T-helper 2 cell treated with Interferon-gamma antibody and Interleukin-4, amounts not matched to agents 5 μg/mL and 100 μg/mL, for 36 hours (primary cell): ENCODE measurements at places on chromosomes 5 and 9.

DNA sequence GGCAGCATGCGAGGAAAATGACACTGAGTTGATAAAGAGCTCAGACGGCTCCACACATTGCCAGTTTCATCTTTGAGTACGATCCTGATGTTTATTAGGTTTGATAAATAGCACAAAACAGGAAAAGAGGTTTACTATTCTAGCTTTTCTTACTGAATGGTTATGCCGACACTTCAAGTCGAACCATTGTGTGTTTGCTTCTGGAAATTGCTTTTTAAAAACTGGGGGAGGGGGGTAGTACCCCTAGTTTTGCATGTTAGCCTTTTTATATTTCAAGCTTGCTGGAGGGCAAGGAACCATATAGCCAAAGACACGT, 5.2 kb downstream of the PTCH1 start:
- no peak for DNase-seq

DNA sequence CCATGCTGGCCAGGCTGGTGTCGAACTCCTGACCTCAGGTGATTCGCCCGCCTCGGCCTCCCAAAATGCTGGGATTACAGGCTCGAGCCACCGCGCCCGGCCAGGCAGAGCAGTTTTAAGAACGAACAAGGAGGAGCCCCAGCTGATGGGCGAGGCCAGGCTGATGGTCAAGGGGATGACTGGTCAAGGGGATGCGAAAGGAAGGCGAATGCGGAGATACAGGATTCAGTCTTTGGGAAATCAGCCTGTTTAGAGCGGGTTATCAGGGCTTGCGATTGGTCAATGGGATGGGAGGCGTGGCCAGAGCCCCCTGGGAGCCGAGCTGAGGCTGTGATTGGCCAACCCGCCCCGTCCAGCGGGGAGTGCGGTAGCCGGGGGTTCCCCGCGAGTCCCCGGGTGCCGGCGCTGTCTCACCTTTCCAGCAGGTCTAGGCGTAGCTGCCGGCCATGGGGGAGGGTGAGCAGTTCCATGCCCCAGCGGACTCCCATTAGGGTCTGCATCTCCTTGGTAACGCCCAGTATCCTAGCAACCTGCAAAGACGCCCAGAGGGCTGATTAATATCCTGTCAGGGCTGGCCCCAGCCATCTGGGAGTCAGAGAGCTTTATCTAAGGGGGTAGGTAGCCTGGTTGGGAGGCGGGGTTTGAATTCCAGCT, 7.5 kb upstream of the TOR2A start:
- DNase-seq: no peak

DNA sequence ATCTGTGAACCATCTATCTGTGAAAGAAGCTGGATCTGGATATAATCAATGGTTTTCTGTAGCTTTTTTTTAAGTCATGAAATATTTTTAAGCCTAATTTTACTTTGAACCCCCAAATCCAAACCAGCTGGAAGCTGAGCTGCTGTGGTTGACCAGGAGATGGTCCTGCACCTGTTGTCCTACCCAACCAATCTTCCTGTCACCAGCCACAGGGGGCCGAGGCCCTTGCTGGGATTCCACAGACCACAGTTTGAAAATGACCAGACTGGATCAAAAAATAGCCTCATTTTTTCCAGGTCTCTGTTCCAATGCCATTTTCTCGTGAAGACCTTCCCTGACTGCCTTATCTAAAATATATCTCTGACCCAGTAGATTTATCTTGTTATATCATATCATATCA, 200.6 kb downstream of the SGCD start:
- DNase-seq: no peak

DNA sequence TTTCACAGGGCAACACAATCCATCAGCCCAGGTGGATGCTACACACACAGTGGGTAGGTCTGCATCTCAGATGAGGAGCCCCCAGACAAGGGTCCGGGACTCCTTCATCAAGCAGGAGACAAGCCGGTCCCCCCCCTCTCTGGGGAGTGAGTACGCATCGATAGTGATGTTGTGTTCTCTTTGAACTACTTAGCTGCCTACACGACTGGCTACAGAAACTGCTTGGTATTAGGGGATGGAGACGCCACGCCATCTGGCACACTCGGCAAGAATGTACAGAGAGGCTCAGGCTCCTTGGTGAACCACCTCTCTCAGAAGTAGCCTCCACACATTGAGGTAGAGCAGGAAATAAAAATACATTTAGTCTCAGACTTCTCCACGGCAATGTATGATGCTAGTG, 179.8 kb downstream of the CNTNAP3 start:
- no peak for DNase-seq

- no peak for DNase-seq
These were observed 95.0 kb downstream of the OSTF1 start for GRCh38 chr9:75183306-75183705.

DNA sequence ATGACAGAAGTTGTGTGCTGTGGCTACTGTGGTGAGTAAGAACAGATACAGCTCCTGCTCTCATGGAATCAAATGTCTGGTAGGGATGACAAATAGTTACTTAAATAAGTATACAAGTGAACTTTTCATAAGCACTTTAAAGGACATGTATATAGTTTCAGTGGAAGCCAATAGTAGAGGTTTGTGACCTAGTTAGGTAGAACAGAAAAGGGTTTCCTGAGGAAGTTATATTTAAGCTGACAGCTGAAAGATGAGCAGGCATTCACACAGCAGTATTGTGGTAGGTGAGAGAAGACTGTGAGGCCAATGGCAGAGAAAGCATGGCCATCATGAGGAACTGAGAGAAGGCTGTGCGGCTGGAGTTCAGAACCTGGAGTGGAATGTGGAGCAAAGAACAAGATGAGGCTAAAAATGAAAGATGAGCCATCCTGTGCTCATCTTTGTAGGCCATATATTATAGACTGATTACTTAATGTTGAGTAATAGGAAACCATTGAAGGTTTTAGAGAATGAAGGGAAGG, 15.4 kb downstream of the FAM174A start:
- no peak for DNase-seq

GRCh38 chr9:25377039-25377438, 301.2 kb downstream of the TUSC1 start:
- no peak for DNase-seq

DNA sequence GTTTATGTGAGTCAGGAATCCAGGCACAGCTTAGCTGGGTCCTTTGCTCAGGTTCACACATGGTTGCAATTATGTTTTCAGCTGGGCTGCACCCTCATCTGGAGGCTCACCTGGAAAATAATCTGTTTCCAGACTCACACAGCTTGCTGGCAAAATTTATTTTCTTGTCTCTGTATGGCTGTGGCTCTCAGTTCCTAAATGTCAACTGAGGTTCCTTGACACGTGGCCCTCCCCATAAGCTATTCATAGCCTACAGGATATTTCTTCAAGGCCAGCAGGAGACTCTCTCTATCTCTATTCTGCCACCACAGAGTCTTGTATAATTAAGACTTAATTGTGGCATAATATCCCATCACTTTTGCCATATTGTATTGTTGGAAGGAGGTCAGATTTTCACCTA, 732.0 kb downstream of the CDH18 start:
- no peak for DNase-seq

GRCh38 chr5:174348311-174348981, 302.9 kb downstream of the NSG2 start:
- no peak for DNase-seq

- DNase-seq: no peak
These were observed 668.8 kb upstream of the RGMB start for GRCh38 chr5:98104454-98105188.
